ENCODE measurements at places on chromosomes 12 and 14.

DNA sequence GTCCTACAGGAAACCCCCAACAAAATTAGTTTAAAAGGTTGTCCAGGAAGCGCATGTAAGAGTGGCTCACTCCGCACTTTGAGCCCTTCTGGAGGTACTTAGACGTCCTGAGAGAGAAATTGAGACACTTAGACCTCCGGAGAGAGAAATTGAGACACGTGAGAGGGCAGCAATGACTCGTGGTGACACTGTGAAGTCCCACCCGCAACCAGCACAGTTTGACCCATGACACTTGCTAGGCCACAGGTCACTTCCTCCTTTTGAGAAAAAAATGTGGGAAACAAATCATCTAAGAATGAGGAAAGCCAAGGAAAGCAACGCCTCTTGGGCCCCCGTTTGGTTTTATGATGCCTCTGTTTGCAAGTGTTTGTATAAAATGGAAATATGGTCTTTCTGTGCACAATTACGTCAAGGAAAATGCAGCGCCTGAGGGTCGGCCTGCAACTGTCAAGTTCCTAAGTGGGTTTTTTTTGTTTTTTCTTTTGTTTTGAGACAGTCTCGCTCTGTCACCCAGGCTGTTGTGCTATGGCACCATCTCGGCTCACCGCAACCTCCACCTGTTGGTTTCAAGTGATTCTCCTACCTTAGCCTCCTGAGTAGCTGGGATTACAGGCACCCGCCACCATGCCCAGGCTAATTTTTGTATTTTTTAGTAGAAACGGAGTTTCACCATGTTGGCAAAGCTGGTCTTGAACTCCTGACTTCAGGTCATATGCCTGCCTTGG, 13.6 kb upstream of the CDCA4 start:
- no peak for DNase-seq

DNA sequence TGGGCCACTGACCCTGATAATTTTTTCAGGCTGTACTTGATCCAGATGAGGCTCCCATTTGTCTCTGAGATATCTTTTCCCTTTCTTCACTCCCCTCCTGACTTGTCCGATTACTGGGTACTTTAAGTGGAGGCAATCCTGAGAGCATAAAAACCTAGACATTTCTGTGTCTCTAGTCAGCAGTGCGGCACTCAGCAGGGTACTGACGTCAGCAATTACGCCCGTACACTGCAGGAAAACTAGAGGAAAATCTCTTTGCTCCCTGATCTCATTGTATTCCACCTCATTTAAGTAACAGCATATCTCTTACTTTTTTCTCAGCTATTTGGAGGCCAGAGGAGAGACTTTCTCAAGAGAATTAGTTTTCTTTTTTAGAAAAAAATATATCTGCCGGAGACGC, 315.5 kb upstream of the OR4E1 start:
- no peak for DNase-seq

DNA sequence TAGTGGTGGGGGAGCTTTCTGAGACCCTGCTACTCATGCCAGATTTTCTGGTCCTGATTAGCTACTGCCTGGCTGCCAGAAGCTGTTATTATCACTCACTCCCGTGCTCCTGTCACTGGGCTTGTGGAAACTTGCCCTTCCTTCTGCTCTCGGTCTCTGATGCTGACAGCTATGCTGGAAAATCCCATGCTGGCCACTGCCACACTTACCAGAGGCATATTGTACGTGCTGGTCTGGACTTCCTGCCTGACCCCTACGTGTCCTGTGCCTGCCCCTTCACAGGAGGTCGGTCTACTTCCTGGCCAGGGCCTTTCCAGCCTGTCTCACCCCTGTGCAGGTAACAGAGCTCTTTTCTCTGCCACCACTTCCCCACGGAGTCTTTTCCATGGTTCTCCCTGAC, 149.4 kb upstream of the PLEKHG7 start:
- no peak for DNase-seq

- DNase-seq = no peak
These were observed 54.1 kb upstream of the GPR68 start for GRCh38 chr14:91298576-91298975.

DNA sequence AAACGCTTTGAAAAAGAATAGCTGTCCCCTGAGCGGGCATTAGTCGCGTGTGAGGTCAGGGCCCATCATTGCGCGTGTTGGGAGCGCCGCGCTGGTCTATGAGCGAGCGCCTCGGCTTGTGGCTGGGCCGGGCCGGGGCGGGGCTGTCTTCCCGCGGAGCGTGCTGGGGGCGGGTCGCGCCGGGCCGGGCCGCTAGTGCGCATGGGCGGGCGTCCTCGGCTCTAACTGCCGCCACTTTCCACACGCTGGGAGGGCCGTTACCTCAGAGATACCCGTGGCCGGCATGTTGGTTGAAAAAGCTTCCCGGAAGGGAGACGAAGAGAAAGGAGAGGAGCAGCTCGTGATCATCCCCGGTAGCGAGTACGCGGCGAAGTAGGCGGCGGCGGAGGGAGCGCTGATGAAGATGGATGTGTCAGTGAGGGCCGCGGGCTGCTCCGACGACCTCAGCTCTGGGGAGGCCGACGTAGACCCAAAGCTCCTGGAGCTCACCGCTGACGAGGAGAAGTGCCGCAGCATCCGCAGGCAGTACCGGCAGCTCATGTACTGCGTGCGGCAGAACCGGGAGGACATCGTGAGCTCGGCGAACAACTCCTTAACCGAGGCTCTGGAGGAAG, at the start of gene EID3:
TSS of gene EID3 (plus strand) at position 202 of the 614 bp plus-strand sequence. CDS start at position 398, 196 bp downstream.
- DNase-seq = peak; percentile 97

- no peak for DNase-seq
These were observed 73.4 kb downstream of the CAPZA3 start for GRCh38 chr12:18811273-18811672.

GRCh38 chr14:104530646-104531045, 48.9 kb upstream of the C14orf180 start:
- peak; percentile 60 for DNase-seq

DNA sequence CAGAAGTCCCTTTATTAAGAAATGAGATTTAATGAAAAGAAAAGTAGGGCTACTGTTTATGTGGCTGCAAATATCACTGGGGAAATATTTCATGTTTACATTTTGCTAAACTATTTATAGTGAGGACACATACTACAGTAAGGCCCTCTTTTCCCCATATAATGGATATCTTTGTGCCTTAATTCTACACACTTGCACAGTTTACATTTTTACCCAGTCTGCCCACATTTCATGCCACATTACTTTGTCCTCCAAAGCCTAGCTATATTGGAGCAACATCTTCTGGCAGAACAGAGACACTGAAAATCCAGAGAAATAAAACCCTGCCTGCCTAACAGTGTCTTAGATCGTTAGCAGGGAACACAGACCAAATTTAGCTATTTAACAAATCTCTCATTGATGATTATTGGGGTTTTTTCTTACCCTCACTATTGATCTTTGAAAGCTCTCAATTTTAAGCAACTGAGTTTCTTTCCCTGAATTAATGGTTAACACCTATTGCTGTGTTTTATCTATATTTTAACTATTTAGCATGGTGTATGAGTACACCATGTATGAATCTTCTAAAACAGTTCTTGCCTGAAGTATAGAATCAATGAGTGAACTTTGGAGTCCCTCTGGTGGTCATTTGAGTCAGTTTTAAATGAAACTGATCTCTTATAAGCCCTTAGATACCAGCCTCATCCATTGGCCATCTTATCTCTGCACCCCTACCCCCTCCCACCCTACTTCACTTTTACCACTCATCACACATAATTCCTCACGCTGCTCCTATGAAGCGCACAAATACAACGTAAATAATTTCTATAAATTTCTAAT, 170.2 kb downstream of the BCAT1 start:
- DNase-seq = no peak

DNA sequence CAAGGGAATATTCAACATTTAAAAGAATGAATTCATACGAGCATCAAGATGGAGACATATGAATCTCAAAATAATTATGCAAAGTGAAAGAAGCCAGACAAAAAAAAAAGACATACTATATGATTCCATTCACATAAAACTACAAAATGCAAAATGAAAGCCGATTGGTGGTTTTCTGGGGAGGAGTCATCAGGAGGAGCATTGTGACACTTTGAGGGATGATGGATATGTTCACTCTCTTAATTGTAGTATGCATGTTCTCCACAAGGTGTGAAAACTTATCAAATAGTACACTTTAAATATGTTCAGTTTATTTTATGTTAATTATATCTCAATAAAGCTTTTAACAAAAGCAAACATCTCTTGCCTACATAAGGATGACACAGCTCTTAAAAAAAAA, 13.5 kb downstream of the OLR1 start:
- no peak for DNase-seq

- no peak for DNase-seq
These were observed 194.1 kb downstream of the NUAK1 start for GRCh38 chr12:105944628-105945027.

GRCh38 chr12:131003716-131004045, 50.0 kb downstream of the ADGRD1 start:
- no peak for DNase-seq

DNA sequence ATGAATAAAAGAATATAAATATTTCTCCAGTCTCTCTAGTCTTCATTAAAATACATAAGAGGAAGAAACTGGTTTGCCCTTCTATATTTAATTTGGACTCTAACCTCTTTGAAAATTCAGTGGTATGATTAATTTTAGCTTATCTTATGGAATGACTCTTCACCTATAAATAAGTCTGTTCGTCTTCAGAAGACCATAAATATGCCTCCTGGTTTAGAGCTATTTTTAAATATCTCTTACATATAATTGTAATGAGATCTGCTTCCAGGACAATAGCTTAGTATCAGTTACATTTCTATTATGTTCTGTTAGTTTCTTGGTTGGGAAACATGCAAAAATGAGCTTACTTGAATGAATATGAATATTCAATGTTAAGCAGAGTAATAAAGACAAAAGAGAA, 257.5 kb upstream of the HMGA2 start:
- DNase-seq = no peak

DNA sequence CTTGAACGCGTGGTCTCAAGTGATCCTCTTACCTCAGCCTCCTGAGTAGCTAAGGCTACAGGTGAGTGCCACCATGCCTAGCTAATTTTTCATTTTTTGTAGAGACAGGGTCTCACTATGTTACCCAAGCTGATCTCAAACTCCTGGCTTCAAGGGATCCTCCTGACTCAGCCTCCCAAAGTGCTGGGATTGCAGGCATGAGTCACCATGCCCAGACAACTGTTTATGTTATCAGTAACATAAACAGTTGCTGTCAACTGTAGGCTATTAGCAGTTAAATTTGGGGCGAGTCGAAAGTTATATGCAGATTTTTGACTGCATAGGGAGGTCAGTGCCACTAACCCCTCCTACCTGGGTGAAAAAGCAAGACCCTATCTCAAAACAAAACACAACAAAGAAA, 26.2 kb upstream of the LRRK2 start:
- no peak for DNase-seq

GRCh38 chr12:116263844-116264243, 13.6 kb downstream of the MED13L start:
- no peak for DNase-seq

- no peak for DNase-seq
These were observed 421.7 kb downstream of the VRK1 start for GRCh38 chr14:97218691-97219430.

DNA sequence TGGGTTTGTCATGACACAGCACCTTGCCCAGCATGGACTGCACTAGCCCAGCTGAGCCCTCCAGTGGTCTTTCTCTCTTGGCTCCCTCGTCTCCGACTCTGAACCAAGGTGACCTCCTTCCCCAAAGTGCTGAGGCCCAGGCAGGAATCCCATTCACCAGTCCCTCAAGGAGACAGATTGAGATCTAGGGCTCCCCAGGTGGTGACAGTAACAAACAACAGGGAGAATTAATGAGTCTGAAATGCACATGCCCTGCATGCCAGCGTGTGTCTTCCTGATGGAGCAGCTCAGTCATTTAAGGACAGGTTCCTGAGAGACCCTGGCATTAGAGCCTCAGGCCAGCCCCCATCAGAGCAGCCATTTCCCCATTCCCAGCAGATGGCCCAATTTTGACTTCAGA, 51.4 kb upstream of the OAS1 start:
- no peak for DNase-seq

DNA sequence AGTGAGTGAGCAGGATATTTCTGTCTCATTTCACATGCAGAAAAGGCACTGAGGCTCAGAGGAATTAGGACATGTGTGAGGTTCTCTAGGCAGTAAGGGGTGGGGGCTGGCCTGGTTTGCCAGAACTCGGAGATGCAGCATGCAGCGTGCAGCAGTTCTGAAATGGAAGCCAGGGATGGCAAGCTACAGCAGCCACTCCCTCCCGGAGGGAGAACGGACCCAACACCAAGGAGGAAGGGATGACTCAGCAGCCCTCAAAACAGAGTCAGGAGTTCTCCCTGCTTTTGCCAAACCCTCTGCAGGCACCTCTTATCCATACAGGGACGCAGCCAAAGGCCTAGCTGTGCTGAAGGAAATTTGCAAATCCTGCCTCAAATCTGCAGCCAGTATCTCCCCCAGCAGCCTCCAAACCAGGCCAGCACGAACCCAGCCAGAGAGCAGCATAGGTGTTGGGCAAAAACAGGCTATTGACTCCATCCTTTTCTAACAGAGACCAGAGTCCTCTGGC, 10.3 kb upstream of the SERPINA3 start:
- DNase-seq = no peak

DNA sequence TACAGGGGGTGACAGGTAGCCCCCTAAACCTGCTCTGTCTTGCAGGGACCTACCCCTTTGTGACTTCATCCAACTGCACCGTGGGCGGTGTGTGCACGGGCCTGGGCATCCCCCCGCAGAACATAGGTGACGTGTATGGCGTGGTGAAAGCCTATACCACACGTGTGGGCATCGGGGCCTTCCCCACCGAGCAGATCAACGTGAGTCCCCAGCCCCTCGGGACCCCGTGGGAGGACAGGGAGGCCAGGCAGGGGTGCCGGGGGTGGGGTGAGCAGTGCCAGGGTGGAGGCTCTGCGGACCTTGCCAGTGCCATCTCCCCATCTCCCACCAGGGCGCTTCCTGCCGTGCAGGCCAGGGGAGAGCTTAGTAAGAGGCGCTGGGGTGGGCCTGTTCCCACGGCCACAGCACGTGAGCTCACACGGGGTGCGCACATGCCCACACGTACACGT, 11.1 kb upstream of the SIVA1 start:
- DNase-seq = no peak

Measured in mesenteric fat pad (tissue), 1 donor.